ENCODE measurements at places on chromosomes 1 and 21.

- DNase-seq, result no peak
Measured at GRCh38 chr1:94778808-94779207, 41.3 kb upstream of the SLC44A3 start.

- no peak for DNase-seq
Measured at GRCh38 chr1:48242141-48242736, 19.7 kb downstream of the SLC5A9 start.

DNA sequence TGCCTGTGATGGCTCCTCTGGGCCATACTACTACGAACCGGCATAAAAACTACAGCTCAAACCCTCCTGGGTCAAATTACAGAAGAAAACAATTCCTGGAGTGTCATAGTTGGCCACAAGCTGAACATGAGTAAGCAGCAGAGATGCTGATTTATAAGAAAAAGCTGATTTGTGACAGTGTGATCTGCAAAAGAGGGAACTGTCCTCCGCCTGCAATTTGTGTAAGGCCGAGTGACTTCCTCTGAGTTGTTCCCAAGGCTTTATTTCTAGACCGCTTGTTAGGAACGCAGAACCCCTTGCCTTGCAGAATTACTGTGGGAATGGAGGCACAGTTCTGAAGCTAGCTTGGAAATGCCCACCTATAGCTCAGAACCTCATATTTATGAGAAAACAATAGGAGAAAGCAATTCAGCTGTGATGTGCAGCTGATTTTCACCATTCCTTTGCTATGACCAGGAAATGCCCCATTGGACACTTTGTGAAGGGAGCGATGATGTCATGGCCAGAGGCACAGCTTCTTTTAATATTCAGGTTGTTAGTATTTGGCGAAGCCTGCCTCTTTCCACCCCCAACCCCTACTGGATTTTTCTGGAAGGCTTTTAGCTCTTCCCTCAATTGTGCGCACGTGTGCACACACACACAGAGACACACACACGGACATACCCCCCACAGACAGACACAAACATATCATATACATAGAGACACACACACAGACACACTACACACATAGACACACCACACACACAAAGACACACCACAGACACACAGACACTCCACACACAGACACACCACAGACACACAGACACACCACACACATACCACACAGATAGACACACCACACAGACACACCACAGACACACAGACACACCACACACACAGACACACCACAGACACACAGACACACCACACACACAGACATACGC is 47.6 kb downstream of the IER5 start:
- DNase-seq, result no peak

DNA sequence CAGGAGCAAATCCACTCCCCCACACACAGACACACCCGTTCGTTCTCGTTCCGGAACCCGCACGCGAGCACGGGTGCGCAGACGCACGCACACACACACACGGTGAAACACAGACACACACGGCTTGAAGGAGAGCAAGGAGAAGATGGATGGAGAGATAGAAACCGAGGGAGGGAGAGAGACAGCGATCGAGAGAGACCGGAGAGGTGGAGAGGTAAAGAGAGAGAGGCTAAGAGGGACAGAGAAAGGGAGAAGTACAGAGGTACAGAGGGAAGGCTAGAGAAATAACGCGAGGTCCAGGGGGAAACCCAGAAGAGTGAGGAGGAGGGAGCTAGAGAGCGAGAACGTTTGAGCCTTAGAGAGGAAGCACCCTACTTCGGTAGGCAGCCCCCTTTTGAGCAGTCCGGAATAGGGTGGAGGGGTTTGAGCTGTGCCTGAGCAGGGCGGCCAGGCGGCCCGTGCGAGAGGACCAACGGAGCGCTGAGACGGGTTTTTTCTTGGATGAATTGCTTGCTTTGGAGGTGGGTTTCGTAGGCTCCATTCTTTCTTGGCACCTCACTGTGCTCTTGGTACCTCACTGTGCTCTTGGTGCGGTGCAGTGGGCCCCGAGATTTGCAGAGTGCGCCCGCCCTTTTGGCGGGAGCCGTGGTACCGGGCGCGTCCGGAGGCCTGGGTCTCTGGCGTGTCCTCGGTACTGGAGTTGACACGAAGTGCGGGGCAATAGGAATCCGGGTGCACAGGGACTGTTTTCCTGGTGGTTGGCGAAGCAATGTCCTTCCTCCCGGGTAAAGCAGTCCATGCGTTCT is 88.4 kb upstream of the RHOU start:
- DNase-seq, result no peak

GRCh38 chr1:86226204-86226603 is 69.6 kb upstream of the COL24A1 start:
- DNase-seq, result no peak

DNA sequence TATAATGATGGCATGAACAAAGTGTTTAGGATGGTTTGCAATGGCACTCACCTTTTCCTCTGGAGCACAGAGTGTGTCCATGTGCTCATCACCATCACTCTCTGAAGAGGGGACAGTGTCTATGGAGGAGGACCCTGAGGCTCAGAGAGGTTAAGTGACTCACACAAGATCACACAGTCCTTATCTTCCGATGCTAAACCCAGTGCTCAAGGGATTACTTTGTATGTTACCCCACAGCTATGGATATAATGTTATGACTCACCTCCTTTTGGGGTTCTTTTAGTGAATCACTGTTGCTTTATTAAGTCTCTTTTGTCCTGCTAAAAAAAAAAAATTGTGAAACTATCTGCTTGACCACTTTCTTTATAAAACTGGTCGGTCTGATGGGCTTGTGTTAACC is 67.6 kb downstream of the TENT5C start:
- DNase-seq, result no peak

GRCh38 chr1:200960948-200961340 is 62.6 kb downstream of the KIF21B start:
- no peak for DNase-seq

DNA sequence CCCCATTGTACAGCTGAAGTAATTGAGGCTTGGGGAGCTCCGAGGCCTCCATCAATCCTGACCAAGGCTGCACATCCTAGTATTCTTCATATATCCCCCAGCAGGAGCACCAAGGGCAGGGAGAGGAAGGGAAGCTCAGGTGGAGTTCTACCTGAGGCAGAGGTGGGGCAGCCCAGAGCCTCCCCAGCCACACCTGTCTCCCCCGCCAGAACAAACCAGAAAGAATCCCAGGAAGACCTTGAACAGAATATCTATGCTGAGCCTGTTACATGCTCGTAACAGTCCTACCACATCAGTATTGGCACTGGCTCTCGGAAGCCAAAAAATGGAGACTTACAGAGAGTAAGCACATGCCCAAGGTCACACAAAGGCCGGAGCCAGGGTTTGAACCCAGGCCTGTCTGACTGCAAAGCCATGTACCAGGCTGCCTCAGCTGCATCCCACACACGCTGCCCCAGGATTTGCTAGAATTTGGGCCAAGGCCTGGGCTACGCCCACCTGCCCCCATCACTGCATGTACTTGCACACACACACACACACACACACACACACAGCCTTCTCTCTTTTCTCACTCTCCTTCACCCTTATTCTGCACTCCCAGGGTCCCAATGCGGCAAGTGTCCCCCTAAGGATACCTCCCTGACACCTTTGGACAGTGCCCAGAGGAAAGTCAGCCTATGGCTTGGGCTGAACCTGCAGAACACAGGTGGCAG is 4.5 kb downstream of the E2F2 start:
- no peak for DNase-seq

DNA sequence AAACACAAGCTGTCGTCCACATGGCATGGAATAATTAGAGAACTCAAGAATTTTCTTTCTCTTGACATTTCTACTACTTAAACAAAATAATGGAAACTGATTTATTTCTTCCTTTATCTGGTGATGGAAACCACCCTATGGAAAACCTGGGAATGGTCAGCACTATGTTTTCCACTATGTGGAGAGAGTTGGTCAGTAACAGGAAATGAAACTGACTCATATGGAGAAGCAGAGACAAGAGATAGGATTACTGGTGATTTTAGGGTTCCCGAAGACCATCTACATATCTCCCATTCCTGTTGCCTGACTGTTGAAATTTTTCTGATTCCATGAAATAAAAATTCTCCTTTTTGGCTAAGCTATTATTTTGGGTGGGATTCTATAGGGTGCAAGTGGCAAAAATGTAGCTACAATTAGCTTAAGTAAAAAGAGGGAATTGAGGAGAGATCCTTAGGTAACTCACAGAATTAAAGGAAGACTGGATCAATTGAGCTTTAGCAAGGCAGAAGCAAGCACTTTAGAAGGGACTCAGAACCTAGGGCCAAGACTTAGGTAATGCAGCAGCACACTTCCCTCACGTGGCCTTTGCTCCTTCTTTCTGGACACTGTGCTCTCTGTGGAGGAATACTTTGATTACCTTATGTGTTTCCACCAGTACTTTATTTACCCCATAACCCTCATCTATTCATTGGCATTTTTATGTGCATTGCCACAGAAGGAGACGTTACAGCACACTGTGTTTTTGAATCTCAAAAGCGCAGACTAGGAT is 89.6 kb downstream of the LEPR start:
- no peak for DNase-seq

DNA sequence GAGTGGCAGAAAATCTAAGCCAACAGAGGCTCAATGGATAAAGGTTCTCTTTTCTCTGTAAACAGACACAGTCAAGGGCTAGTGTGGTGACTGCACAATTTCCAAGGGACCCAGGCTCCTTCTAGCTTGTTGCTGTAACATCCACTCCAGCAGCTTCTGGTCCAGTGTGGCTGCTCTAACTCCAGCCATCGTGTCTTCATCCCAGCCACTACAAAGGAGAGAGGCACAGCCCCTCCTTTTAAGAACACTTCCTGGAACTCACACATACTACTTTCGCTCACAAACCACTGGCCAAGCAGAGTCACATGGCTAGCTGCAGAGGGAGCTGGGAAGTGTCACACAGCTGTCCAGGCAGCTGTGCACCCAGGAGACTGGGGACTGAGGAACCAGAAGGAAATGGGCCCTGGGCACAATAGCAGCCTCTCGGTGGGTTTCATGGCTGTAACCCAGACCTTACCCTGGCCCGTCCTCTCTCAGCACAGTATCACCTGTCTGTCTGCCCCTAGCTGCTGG is 188.6 kb upstream of the VAMP3 start:
- DNase-seq, result no peak

DNA sequence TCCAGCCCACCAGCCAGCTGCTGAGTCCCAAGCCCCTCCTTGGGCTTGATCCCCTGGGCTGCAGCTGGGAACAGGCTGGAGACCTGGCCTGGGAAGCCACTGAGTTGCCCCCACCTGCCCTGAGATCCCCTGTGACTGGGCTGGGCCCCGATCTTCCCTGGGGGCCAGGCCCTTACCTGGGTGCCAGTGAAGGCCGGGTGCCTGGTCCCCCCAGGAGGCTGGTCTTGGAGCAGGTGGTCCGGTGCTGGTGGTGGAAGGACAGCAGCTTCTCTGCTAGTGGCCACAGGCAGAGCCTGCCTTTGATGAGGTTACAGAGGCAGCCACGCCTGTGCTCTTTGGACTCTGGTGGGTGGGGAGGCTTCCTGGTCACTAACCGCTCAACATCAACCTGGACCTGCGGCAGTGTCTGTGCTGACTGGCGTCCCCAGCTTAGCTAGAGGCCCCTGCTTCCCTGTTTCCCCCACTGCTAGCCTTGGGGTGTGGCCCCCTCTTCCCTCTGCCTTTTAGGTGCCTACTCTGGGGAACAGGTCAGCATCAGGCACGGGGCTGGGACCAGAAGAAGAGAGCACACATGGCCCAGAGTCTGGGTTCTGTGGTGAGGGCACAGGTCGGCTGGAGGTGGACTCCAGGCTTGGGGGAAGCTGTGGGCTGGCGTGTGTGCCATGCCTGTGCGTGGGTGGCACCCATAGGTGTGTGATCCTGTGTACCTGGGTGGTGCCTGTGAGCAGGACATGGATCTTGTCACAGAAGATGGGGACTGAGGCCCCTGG is at the start of gene EPS8L3:
Gene EPS8L3, minus strand, starts transcription at position 278 of the 770 bp plus-strand sequence. CDS start 2,174 bp downstream, outside the sequence.
- DNase-seq, result no peak

GRCh38 chr1:51956528-51957509 is 33.7 kb downstream of the RAB3B start:
- DNase-seq, result no peak

DNA sequence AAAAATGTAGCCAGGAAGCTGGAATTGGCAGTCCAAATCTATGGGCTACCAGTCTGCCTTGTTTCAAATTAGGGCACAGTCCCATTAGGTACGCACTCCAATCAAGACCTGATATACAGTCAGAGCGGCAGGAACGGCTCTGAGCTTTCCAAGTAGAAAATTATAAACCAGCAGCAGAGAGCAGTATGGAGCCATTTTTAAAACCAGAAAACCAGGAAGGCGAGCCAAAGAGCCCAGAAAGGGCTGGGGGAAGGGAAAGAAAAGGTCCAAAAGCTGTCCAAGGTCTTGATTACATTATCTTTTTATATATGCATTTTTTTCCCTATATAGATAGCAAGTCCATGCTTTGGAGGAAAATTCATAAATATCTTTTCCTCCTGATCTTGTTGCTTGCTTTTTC is 719.0 kb downstream of the RWDD3 start:
- DNase-seq, result no peak

- DNase-seq, result no peak
Measured at GRCh38 chr21:40640266-40640789, 206.6 kb downstream of the DSCAM start.

GRCh38 chr1:25821630-25822091 is 1.9 kb downstream of the MTFR1L start:
- no peak for DNase-seq

DNA sequence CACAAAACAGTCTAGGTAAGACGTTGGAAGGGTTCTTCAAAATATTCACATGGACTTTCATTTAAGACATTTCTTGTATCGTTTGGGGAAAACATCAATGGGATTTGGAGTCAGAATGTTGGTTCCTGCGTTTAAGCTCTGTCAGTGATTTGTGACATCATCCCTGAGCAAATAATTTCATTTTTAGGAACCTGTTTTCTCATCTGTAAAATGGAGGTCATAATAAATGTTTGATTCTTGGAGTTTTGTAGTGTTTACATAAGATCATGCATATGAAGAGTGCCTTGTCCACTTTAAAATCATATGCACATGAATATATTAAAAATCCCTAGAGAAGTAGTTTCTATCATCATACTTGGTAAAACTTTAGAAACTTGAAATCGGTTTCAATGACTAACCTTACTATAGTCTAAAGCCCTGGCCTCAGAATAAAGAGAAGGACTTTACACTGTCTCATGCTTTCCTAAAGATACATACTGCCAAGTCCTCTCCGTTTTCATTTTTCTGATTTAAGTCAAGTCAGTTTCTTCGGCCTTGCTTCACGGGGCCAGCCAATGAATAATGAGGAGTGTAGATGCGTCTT is 178.4 kb downstream of the ADSS2 start:
- no peak for DNase-seq

- no peak for DNase-seq
Measured at GRCh38 chr1:199453723-199454122, 573.8 kb upstream of the NR5A2 start.

Measured in stimulated activated CD4-positive, alpha-beta T cell treated with anti-CD3 and anti-CD28 coated beads, Interleukin-2, amount 100 ng/mL, for 48 hours (primary cell).